ENCODE measurements at places on chromosomes 4 and X.

DNA sequence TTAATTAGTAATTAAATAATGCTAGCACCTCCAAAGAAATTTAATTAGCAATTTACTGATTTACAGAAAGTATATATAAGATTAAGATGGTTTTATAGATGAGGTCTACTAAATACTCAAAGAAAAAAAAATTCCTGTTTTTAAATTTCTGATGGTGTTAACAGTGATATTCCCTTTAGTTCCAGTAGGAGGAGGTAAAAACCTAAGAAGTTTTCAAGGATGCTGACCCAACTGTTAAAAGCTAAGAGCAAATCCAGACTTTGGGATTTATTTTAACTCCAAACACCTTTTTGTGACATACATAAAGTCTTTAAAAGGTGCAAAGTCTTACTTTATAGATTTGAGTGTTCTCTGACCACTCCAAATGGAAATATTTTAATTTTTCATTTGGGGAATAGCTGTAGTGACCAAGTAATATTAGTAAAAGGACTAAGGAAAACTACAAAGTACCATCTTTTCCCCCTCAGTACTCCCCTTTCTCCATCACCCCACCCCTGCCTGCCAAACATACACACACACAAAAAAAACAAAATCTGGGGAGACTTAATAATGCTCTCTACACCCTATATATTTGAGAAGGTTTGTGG is 34.2 kb upstream of the CSN1S1 start:
- DNase-seq, result no peak

- no peak for DNase-seq
These were observed 112.9 kb upstream of the AGA start for GRCh38 chr4:177555007-177555574.

GRCh38 chr4:7060346-7061150 is 7.3 kb downstream of the GRPEL1 start:
- DNase-seq, result no peak

DNA sequence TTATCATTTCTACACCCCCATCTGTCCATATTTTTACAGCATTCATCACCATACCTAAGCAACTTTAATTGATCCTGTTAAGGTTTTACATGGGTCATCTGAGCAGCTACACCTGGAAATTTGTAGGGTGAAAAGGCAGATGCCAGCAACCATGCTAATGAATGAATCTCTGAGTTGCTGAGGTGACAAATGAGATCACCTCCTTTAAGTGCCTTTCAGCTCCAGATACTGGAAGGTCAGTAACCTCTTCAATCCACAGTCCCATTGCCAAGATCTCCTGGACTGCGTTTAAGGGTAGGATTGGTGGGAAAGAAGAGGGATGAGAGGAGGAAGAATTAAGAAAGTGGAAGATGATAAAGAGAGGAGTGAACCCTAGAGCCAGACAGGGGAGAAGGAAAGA is 8.5 kb upstream of the BMP3 start:
- DNase-seq, result no peak

GRCh38 chrX:2748171-2748814 is 3.5 kb upstream of the XG start:
- no peak for DNase-seq
